Aorta (tissue), 5 donors: ENCODE measurements at places on chromosomes 6 and 20. TPM values are rescaled to one million over a fixed set of nuclear protein-coding genes. Genes with fewer than 3 reads are reported as not detected.

ME1 gene
- 10.9 TPM for total RNA-seq

CRYBG1 gene
- total RNA-seq: 12.7 TPM

MYO6 gene
- total RNA-seq: 24.8 TPM

C6orf47 gene
- total RNA-seq: 20.2 TPM

SLPI gene
- 41.2 TPM for total RNA-seq

DNA sequence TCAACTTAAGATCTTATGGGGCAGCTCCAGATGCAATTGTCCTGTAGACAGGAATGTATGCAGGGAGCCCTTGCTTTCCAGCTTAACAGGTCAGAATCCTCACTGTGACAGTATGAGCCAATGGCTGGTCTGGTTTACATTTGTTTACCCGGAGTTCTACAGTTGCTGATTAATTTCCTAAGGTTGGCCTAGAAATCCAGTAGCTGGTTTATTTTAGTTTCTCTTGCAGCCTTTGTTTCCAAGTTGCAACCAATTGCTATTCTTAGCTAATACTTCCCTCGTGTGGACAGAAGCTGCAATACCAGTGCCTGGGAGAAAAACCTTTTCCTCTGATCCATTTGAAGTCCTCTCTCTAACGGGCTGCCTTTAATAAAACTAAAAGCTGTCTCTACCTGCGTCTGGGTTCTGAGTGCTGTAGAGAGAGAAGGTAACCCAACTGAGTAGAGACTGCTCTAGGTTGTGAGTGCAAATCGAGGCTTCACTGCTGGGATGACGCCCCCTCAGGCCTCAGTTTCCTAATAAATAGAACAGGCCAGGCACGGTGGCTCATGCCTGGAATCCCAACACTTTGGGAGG lies 45.9 kb downstream of the ZNF217 start:
- H3K4me3 ChIP-seq: no peak overlapping the region
- no peak overlapping the region for H3K27ac ChIP-seq
- no peaks in the 10 kb centered on the region for H3K36me3 ChIP-seq
- H3K27me3 ChIP-seq: no peaks in the 10 kb centered on the region

DNA sequence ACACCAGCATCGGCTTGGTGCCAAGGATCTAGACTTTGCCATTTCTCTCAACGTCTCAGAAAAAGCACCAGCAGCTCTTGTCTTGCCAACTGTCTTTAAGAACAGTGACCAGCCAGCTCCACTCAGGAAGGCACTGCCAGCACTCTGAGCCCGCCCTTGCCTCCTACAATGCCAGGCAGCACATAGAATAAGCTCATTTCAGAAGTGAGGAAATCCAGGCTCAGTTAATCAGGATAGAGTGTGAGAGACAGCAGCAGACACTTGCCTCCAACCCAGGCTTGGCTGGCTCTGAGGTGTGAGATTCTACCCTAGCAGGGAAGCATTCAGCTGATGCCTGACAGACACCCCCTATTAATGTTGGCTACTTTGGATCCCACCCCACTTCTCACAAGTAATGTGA lies 4.3 kb upstream of the SYNDIG1 start:
- H3K4me1 ChIP-seq: no peaks in the 10 kb centered on the region
- no peaks in the 10 kb centered on the region for H3K27me3 ChIP-seq
- peak overlapping the region; percentile 35 for H3K27ac ChIP-seq
- no peak overlapping the region for H3K4me3 ChIP-seq
- no peak for DNase-seq

DNA sequence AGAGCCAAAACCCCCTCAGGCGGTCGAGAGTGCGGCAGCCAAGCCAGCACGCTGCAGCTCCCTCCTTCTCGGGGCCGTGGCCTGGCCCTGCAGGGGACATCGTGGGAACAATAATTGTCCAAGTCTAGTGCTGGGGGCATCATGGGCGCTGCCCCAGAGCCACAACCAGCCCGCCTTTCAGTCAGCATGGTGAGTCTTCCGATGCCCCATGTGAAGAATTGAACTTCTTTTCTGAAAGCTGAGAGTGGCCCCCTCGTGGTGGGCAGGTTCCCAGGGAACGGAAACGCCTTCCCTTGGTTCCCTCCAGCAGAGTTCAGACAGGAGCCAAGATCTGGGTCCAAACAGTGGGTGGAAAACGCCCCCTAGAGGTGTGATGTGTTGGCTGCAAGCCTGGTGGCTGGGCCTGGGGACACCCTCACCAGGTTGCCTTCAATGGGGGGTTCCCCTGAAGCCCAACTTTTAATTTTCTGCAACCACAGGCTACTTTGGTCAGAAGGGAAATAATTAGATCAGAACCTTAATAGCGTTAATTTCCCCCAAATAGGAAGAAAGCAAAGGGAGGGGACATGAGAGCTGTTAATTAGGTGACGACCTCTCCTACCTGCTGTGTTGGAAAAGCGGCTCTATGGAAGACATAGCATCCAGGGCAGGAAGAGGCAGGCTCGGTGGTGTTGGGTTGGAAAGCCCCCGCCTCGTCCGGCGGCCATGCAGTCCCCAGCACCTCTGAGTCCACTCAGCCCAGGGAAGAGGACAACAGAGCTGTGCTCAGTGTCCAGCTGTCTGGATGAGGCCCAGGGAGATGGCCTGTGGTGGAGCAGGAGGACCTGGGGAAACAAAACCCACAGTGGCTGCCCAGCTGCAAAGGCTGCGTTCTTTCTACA lies 4.7 kb upstream of the MRGBP start:
- no peaks in the 10 kb centered on the region for H3K36me3 ChIP-seq
- H3K4me3 ChIP-seq: no peak overlapping the region
- peak; percentile 88 for DNase-seq
- no peak overlapping the region for H3K27ac ChIP-seq

DNA sequence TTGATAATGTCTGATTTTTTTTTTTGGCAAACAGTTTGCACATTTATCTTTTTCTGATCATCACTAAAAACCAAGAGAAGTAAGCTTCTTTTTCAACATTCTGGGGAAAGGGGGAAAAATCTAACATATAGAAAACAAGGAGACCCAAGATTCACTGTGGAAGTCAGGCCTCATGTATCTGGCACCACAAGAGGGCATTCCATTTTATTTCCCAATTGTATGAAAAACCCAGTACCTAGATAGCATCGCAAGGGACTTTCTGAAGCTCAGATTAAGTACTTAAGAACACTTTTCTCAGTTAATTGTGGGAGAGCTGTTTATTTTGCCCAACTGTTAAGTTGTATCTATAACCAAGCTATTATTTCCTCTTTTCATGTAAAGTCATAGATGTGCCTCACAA lies 152.9 kb downstream of the KLHL32 start:
- no peak overlapping the region for H3K4me3 ChIP-seq
- no peaks in the 10 kb centered on the region for H3K27me3 ChIP-seq
- no peak overlapping the region for H3K27ac ChIP-seq
- H3K36me3 ChIP-seq: no peaks in the 10 kb centered on the region
- no peak for DNase-seq

DNA sequence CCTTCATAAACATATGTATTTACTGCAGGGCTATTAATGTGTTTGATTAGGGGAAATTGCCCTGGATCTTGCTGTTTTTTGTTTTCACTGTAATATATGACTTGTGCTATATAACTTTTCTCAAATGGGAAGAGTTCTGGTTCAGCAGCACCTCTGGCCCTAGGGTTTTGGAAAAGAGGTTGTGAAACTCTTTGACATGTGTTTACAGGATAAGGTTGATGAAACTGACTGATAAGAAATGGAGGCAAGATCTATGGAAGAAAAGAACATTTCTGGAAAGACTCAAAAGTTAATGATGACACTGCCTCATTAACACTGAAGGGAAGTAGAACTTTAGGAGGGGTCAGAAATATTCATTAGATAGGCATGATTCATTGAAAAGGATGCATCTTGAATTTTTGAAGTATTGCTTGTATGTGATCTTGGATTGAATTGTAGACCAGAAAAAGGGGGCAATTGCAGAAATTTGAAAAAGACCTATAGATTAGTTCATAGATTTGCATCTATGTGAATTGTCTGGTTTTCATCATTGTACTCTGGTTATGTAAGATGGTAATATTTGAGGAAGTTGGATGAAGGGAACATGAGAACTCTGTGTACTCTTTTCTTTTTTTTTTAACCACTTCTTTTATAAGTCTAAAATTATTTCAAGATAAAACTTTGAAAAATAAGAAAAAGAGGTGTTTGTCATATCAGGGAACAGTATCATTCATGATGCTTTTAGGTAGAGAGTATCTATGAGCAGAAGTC lies 54.0 kb downstream of the UTRN start:
- DNase-seq: no peak
- no peak overlapping the region for H3K27ac ChIP-seq
- no peaks in the 10 kb centered on the region for H3K4me1 ChIP-seq
- no peak overlapping the region for H3K4me3 ChIP-seq

DNA sequence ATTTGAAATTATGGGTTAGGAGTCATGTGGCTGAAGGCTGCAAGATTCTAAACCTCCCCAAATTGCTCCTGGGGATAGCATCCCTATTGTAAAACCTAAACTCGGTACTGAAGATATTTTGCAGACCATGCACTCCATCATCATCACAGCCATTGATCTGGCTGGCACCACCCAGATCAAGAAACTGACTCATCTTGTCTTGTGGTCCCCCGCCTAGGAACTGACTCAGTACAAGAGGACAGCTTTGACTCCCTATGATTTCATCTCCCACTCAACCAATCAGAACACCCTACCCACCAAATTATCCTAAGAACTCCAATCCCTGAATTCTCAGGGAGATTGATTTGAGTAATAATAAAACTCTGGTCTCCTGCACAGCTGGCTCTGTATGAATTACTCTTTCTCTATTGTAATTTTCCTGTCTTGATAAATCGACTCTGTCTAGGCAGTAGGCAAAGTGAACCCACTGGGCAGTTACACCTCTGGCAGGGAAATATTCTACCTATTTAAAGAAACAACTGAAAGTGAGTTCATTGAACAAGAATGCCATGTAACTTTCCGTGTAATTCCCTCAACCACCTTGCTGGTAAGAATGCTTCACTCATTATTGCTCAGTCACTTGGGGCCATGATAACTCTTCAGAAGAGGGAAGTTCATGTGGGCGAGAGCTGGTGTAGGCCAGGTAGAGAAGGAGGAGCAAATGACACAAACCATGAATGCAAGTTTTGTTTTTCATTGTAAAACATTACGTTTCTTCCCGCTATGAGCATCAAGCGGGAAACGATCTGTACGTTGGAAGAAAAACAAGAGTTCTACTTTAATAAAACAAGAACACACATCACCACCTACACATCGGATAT lies 602.9 kb upstream of the ARID1B start:
- no peaks in the 10 kb centered on the region for H3K27me3 ChIP-seq
- no peak for DNase-seq
- no peak overlapping the region for H3K27ac ChIP-seq
- no peak overlapping the region for H3K4me3 ChIP-seq

DNA sequence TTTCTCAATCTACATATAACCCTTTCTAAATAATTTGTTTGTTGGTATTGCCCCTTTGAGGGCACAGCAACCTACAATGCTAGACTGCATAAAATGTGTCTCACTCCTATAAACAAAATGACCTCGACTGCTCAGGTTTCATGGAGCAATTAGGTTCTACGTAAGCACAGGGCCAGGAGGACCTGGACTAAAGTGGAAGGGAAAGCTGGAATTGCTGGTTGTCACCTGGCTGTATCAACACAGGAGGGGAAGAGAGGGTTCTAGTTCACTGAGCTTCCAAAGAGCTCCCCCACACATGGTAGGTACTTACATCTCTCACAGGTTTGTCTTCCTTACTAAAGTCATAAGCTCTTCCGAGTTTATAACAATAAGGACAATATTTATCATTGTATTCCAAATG lies 51.0 kb downstream of the NCOA6 start:
- H3K27ac ChIP-seq: no peak overlapping the region
- peaks cover 4% of the 10 kb centered on the region for H3K36me3 ChIP-seq
- no peak for DNase-seq
- H3K27me3 ChIP-seq: no peaks in the 10 kb centered on the region
- H3K4me1 ChIP-seq: no peaks in the 10 kb centered on the region
- H3K4me3 ChIP-seq: no peak overlapping the region

DNA sequence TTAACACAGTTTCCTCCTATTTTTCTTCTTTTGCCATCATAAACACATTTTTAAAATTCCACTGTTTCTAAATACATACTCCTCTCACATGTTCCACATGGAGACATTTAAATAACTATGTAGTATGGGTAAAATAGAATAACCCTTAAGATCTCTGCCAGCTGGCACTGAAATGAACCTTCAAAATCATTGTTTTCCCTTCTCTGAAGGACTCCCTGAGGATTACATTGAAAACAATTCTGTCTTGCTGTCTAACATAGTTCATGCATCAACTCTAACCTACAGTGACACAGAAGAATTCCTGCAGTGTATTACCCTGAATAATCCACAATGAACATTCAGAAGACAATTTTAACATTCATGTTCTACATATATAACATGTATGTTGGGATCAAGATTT lies 1361.8 kb upstream of the CITED2 start:
- H3K36me3 ChIP-seq: no peaks in the 10 kb centered on the region
- H3K4me3 ChIP-seq: no peak overlapping the region
- no peaks in the 10 kb centered on the region for H3K27me3 ChIP-seq
- H3K4me1 ChIP-seq: no peaks in the 10 kb centered on the region

DNA sequence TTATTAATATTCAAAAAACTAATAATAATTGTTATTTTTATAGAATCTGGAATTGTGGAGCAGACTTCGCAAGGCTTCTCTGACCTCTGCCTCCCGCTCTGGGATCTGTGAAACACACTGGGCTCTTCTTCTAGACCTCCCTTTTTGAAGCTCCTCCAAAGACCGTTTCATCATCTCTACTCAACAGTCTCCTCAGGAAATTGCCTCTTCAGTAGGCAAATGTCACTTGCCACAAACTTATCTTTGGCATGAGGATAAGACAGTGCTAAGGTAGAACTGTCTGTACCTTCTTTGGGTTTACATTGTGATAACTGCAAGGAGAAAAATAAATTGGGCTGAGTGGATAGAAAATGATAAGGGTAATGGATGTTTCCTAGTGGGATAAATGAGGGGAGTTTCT lies 2.3 kb upstream of the MAS1L start:
- no peak overlapping the region for H3K27ac ChIP-seq
- no peak for DNase-seq
- no peaks in the 10 kb centered on the region for H3K27me3 ChIP-seq
- no peaks in the 10 kb centered on the region for H3K4me1 ChIP-seq

DNA sequence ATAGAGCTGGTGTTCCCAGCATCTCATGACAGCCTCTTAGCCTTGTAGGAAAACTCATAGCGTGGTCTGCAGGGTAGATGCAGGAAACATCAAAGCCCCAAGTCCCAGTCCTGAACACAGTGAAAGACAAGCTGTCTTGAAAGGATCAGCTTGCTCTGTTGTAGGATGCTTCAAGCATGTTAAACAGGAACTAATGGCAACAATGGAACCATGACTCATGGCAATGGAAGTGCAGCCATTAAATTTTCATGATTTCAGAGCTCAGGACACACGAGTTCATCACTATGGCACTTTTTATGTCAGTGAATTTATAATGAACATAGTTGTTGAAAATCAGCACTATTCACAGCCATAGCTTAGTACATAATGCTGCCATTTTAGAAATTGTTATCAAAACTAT lies 367.7 kb downstream of the KIF16B start:
- no peak for DNase-seq
- no peaks in the 10 kb centered on the region for H3K27me3 ChIP-seq
- no peaks in the 10 kb centered on the region for H3K36me3 ChIP-seq
- no peak overlapping the region for H3K27ac ChIP-seq
- H3K4me1 ChIP-seq: no peaks in the 10 kb centered on the region

GRCh38 chr6:14655201-14656061 lies 537.9 kb downstream of the CD83 start:
- H3K27ac ChIP-seq: no peak overlapping the region
- no peaks in the 10 kb centered on the region for H3K4me1 ChIP-seq
- no peaks in the 10 kb centered on the region for H3K36me3 ChIP-seq
- H3K4me3 ChIP-seq: no peak overlapping the region
- no peak for DNase-seq
